ENCODE measurements at places on chromosomes 1 and 21.

DNA sequence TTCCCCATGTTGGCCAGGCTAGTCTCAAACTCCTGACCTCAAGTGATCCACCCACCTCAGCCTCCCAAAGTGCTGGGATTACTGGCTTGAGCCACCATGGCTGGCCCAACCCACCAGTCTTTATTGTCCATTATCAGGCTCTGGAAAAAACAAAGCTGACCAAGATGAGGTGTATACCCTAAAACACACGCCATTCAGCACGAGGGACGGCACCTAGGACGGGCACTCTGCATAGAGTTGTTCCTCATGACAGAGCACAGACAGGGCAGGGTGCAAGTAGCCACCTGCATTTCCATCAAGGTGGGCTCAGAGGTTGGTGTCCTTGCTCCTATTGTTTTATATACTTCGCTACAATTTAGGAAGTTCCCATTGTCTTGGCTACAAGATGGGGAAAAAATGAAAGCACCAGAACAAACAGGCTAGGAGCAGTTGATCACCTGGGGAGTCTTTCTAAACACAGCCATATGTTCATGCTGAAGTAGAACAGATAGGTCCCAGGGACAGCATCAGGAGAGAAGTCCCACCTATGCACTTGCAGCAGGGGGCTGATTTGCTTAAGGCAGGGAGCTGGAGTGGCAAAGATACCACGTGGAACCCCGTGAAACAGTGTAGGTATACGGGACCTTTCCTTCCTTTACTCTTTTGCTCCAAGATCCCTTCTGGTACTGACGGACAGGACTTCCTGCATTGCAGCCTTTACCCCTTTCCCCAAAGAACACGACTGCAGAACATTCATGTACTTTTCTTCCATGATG lies 4.5 kb downstream of the KRTCAP2 start:
- no peak for DNase-seq

- DNase-seq, result no peak
Observed at GRCh38 chr1:17306921-17307320, 1.1 kb upstream of the PADI4 start.

DNA sequence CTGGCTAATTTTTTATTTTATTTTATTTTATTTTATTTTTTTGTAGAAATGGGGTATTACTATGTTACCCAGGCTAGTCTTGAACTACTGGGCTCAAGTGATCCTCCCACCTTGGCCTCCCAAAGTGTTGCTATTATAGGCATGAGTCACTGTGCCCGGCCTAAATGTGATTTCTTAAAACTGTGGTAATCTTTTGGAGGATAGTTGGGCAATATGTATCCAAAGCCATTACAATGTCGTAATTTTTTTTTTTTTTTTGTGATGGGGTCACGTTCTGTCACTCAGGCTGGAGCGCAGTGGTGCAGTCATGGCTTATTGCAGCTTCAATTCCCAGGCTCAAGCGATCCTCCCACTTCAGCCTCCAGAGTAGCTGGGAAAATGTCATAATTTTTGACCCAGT lies 14.2 kb downstream of the ETV3L start:
- DNase-seq, result no peak

DNA sequence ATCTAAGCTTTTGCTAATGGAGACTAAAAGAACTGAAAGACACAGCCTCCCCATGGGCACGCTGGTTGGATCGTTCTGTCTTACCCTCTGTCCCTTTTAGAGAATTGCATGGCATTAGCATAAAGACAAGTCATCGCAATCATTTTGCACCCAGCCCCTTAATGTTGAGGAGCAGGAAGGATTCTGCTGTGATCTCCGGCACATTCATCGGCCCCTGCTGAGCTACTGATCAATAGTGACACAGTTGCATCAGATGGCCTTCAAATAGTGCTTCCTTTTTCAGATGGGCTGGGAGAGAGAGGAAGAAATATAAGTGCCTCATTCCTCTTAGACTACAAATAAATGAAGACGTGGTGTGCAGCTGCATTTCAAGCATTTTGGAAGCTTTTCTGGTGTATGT lies 75.4 kb downstream of the NOS1AP start:
- no peak for DNase-seq

DNA sequence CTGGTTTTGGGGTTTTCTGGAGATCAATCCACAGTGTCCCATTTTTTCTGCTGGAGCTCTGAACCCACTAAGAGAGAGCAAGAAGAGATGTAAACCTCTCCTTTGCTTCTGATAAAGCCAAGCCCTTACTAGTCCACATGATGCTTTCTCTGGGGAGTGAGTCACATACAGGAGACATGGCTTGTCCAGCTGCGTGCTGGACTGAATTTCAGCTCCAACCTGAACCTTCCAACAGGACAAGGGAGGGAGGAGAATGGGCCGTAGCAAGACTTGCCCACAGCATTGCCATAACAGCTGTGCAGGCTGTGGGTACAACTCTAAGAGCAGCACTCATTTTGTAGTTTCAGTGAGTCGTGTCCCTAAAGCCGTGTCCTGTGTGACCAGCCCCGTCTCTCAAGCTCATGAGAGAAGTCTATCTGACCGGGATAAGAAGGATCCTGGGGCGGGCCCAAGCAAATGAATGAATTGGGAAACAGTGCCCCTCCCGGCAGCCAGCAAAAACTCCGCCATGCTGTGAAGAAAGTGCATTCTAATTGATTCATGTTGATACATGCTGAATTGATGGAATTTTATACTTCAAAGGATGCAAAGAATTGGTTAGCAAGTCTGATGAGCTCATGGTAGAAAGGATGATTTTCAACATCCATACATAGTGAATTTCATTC lies 195.2 kb downstream of the GABPA start:
- DNase-seq, result no peak

Data from right kidney (tissue), 9 donors.